ENCODE measurements at places on chromosomes 1 and 21.

DNA sequence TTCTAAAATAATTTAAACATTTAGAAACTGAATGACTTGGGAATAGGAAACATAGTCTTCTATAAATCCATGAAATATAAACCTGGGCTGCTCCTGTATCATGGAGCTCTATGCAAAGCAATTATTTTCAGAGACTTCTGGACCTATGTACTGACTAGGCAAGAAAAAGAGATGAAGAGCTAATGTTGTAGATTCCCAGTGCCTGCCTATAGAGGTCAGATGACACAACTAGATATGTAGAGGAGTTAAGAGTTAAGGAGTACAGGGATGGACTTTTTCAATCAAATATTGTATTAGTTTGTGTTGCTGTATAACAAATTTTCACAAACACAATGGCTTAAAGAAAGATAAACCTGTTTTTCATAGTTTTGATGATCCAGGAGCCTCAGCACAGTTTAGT is 1434.5 kb downstream of the KCNT2 start:
- no peak for DNase-seq

- DNase-seq = no peak
These were observed 20.0 kb upstream of the MAPKAPK2 start for GRCh38 chr1:206664740-206665139.

GRCh38 chr1:221868593-221869303 is 126.9 kb upstream of the DUSP10 start:
- DNase-seq = no peak

DNA sequence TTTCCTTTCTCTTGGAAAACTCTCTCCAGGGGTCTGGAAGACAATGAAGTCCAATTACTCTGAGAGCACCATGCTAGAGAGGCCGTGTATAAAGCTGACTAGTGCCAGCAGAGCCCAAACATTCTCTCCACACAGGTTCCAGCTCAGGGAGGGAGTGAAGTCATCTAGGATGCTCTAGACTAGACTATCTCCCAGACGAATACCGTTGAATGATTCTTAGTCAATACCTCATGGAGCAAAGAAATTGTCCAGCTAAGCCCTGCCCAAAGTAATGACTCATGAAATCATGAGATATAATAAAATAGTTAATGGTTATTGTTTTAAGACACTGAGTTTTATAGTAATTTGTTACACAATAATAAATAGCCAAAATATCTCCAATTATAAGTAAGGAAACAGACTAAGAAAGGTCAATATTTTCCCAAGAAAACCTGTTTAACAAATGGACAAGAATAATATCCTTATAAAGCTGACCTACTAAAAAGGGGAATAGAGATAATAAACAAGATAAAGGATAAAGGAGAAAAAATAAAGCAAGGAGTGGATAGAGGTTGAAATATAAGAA is 163.9 kb upstream of the LRRC7 start:
- DNase-seq = no peak

DNA sequence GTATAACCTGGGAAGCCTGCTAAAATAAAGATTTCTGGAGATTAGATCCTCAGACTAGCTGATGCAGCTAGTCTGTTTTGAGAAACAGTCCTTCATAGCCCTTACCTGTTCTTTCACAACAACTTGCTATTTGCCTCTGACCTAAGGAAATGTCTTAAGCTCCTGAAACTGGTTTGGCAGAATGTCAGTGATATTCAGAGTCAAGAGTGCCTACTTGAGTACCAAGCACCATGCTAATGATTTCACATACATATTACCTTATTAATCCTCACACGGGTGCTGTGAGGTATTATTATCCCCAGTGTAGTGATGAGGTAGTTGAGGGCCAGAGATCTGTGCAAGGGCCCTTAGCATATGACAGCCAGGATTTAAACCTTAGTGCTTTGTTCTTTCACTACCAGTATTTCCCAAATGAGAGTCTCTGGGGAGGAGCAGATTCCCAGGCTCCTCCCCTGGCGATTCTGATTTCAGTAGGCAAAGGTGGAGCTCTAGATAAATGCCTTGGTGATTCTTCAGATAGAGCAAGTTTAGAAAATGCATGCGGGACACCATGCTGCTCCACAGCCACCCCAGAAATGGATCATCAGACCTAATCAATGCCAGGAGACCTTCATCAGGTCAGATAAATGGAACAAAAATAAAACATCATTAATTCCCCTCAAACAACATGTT is 47.4 kb upstream of the WNT2B start:
- no peak for DNase-seq

- no peak for DNase-seq
These were observed 35.6 kb upstream of the GPR157 start for GRCh38 chr1:9164532-9164900.

GRCh38 chr1:43304314-43304681 is 3.5 kb downstream of the TIE1 start:
- DNase-seq = no peak

DNA sequence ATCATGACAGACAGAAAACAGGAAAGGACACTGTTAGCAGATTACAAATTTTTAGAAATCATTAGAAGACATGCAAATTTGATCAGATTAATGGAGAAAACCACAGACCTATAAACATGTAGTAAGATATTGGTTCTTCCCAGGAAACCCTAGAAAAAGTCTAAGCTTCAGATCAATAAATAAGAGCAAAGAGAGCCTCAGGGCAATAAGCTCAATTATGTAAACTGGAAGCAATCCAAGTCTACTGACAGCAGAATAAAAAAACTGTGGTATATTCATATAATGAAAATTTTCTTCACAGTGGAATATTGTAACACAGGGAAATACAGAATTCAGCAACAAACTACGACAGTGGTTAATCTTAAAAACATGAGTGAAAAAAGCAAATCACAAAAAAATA is 36.3 kb downstream of the NRDC start:
- DNase-seq = no peak

All from CD4-positive, alpha-beta T cell treated with Interleukin-12 subunit alpha and Interleukin-12 subunit beta, for 1 hour (primary cell).